Activated CD8-positive, alpha-beta memory T cell treated with anti-CD3 and anti-CD28 coated beads, Interleukin-2, amount 50 U/mL, for 4 hours (primary cell): ENCODE measurements at places on chromosomes 12 and 14.

DNA sequence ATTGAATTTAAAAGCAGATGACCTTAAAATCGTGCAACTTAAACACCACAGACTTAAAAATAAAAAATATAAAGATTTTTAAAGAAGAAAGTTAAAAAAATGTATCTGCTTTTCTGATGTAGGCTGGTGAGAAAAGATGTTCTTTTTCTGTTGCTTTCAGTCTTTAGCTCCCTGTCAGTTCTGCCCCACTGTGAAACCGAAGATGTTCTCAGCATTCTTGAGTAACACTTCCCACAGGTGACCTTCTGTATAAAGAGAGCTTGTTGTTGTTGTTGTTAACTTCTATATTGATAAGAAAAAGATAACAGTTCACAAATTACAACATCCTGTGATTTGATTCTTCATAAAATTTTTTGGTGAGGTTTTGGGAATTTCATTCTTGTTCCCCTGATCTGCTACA lies 377.9 kb upstream of the RGS6 start:
- no peak for DNase-seq

DNA sequence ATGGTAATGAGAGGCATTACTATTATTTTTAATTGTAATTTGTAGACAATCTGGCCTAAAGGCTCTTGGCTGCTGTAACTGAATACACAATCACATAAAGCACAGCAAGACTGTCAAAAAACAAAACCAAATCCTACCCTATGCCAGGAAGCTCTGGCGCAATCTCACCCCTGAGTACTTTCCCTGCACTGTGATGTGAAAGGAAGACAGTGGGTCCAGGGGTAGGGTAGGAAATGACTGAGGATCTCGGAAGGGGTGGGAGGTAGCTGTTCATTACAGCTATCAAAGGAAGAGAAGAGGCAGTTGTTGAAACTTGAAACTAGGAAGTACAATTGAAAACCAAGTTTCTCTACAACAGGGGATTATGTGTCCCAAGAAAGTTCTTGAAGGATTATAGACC lies 202.8 kb downstream of the ANO2 start:
- DNase-seq: no peak

DNA sequence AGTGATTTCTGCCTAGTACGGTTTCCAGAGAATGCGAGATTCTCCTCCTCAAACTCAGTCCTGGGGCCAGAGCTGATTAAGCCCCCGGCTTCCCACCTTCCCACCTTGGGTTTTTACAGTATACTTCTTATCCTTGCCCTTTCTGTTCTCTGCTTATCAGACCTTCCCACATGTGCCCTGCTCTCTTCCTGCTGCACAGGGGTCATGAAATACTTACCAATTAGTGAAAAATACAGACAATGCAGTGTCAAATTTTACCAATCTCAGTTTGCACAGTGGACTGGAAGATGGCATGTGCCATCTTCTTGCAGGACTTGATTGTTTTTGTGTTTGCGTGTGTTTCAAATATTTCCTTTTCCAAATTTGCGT lies 14.7 kb downstream of the SUSD6 start:
- no peak for DNase-seq

GRCh38 chr12:57716305-57716704 lies 22.2 kb downstream of the AGAP2 start:
- no peak for DNase-seq

- DNase-seq: no peak
Measured at GRCh38 chr12:18057051-18057450, 32.9 kb downstream of the RERGL start.

DNA sequence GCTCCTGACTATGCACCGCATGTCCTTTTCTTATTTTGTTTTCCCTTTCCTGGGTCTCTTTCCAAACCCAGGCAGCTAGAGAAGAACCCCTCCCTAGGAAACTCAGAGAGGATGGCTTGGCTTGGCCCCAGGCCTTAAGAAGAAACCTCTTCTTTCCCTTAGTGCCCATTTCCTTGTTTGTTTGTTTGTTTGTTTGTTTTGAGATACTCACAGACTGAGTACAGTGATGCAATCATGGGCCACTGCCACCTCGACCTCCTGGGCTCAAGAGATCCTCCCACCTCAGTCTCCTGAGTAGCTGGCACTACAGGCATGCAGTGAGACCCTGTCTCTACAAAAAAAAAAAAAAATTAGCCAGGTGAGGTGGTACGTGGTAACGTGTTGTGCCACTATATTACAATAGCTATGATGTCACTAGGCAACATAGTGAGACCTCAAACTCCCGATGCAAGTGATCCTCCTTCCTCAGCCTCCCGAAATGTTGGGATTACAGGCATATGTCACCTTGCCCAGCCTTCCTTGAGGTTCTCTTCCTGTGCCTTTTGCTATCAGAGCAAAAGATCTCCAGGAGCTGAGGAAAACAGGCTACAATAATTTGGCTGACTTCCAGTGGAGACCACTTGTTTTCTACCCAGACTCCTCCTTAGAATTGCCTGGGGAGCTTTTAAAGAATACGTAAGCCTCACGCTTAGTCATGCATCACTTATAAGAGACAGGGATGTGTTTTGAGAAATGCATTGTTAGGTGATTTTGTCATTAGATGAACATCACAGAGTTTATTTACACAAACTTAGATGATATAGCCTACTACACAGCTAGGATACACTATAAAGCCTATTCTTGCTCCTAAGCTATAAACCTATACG lies 34.5 kb upstream of the LGALS3 start:
- no peak for DNase-seq
